ENCODE measurements at places on chromosomes 3 and 15.
A peak's percentile ranks its signal among the peaks of the same experiment; 100 is the strongest.

DNA sequence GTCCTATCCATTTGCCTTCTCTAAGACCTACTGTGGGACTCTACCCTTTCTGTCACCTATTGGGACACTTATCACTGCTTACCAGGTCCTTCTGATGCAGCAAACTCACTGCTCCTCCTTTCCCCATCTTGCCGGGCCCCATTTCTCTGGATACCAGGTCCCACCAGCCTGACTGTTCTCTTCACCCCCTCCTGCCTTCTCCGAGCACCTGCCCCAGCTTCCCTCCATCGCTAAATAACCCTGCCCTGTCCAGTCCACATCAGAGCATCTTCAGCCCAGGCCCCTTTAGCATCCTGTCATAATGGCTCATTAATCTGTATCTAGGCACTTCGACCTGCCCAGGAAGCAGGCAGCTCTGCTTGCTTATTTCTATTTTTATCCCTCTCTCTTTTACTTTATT is 74.7 kb downstream of the CRYGS start:
- DNase-seq = no peak

- DNase-seq = no peak
Measured at GRCh38 chr3:183626877-183627594, 8.4 kb upstream of the KLHL24 start.

DNA sequence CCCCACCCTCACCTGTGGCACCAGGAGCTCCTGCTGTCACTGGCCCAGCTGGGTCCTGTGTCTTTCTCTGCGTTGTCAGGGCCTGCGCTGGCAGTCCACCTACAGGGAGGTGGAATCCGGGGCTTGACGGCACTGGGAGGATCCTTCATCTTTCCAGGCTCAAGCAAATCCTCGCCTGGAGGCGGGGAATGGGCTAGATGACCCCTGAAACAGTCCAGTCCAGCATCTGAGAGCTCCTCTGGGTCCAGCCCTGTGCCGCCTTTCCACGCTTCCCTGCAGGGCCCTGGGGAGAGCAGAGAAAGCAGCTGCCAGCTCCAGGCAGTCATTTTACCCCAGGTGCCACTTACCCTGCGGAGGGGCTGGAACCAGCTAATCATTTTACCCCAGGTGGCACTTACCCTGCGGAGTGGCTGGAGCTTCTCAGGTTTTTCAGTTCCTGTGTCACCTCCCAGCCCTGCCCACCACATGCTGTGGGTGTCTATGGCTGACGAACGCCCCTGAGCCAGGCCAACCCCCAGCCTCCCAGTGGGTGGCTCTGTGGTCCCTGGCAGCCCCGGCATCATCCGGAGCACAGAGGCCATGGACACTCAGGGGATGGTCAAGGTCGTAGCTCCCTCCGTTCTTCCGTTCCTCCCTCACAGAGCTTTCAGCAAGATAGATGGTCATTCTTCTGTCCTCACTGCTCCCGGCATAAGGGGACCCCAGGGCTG is 17.9 kb upstream of the ADIPOQ start:
- DNase-seq = no peak

GRCh38 chr3:176978441-176978840 is 218.8 kb downstream of the TBL1XR1 start:
- DNase-seq = peak; percentile 35

- DNase-seq = no peak
Measured at GRCh38 chr3:61248496-61248895, 2.8 kb downstream of the FHIT start.

DNA sequence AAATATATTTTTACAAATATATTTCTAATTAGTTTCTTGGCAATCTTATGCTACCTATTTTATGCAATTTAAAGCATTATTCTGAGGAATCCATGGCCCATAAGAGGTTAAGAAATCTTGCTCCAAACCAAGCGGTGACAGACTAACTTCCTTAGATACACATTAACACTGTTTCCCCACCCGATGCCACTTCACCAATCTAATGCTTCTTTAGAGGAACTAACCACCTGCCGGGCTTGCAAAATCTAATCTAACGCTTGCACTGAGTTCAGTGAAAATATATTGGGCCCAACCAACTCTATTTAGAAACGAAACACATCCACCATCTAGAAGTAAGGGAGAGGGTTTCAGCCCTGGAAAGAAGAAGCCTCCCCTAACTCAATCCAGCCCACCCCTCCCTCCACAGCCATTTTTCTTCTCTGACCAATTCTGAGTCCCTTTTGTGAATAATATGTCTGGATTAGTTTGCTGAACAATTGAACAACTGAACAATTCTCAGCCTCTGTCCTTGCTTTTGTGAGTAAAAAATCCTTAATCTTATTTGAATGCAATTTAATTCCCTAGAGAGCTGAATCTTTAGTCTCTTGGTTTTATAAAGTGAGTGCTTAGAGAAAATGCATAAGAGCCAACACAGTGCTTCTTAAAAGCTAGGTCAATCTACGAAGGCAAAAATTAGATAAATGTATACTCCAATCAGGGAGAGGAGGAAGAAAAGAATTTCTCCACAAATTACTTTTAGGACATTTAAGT is 150.4 kb upstream of the ADAMTS9 start:
- DNase-seq = no peak

GRCh38 chr3:13543253-13543652 is 5.7 kb upstream of the FBLN2 start:
- DNase-seq = peak; percentile 97

- peak; percentile 33 for DNase-seq
Measured at GRCh38 chr15:90143166-90143655, 40.9 kb upstream of the IDH2 start.

DNA sequence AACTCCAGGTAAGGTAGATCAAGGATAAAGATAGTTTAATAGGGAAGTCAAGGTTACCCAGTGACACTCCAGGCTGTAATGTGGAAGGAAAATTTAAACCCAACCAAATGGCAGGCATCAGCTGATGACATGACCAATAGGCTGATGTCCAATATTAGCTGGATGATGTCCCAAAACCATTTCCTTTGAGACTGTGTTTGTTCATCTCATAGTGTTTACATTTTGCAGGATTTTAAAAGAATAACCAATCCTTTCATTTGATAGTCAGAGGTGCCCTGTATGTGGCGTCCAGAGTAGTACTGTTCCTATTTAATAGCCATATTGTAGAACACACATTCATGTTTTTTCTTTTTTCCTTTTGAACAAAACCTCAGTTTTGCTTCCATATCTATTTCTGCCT is 23.3 kb upstream of the TMEM158 start:
- DNase-seq = no peak
